Brain (organoid and tissue), 16 donors: ENCODE measurements at places on chromosomes 2 and 18.

DNA sequence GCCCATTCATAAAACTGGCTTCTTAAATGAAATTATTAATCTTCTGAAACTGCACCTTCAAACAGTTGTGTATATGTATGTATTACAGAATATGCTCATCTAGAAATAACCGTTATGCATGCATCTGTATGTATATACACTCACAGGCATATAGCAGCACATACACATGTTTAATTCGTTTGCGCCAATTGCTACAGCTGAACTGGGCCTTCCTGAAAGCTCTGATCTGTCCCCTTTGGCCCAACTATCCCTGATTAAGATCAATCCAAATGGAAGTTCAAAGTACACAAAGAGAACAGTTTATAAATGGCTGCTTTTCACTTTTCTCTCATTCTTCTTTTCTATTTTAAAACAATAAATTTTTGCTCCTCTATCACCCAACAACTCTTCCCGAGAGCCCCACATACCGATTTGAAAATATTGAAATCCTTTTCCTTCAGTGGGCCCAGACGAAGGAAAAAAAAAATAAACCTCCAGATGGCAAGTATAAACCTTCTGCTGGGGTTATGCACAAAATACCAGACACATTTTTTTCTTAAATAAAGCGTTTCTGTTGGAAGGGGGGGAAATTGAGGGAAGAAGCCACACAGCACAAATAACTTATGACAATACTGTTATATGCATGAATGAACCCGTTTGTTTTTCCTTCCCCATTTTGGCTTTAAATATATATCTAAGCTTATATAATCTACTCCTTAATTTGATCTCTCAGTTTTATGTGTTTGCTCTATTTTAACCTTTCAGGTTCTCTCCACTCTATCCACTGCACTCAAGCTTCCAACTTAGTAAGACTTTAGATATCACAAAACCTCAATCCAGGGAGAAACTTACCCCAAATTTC, 267.3 kb downstream of the TCF4 start:
- peak; percentile 85 for DNase-seq

DNA sequence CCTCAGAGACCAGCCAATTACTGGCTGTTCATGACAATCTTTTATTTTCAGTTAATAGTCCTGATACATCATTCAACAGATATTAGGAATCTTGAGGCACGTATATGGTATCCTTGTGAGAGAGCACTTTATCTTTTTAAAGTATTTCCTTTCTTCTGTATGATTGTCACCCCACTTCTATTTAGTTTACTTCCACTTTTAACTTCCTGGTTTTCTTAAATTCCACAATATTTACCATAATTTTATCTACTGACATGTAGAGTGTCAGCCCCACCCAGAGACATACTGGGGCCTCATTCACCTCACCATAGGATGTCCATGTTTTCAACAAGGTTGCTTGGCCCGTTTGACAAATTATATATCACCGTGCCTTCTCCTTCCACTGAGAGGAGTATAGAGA, 182.9 kb upstream of the ID2 start:
- no peak for DNase-seq

- no peak for DNase-seq
Observed at GRCh38 chr2:111884592-111884964, 585 bp upstream of the ANAPC1 start.

DNA sequence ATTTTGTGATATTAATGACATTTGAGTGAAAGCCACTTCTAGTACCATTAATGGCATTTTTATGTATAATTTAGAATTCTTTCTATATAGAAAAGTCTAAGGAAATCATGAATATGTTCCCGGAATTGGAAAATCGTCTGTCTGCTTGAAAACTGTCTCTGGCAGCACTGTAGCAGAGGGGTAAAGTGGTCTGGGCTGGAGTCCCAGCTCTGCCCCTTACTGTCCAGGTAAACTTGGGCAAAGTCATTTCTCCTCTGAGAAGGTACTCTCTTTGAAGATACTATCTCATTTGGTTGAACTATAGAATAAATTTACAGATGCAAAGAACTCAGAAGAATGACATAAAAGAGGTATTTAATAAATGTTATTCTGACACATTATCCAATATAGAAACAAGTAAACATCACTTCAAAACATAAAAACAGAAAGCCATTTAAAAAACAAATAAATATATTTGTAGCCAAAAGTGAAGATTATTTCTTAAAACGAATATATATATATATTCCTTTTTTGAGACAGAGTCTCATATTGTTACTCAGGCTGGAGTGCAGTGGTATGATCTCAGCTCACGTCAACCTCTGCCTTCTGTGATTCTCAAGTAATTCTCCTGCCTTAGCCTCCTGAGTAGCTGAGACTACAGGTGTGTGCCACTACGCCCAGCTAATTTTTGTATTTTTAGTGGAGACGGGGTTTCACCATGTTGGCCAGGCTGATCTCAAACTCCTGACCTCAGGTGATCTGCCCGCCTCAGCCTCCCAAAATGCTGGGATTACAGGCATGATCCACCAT, 149.8 kb upstream of the ITGA4 start:
- DNase-seq, result no peak
